ENCODE measurements at places on chromosomes 2 and 18.

GRCh38 chr18:71405169-71405809 lies 1116.4 kb downstream of the SOCS6 start:
- DNase-seq = no peak

DNA sequence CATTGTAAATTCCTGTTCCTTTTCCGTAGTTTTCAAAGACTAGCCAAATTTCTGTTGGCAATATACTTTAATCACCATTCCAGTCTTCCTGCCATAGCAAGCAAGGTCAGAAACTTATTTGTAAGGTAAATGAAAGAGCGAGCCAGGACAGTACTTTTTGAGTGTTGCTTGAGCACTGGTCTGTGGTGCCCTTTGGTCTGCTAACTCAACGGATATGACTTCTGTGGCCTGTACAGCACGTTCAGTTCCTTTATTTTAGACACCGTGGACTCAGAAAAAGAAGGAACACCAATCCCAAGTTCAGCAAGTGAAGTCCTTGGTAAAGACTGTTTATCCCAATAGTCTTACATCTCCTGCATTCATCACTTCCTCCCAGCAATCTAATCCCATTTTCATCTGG lies 166.3 kb downstream of the MYO1B start:
- DNase-seq = no peak

DNA sequence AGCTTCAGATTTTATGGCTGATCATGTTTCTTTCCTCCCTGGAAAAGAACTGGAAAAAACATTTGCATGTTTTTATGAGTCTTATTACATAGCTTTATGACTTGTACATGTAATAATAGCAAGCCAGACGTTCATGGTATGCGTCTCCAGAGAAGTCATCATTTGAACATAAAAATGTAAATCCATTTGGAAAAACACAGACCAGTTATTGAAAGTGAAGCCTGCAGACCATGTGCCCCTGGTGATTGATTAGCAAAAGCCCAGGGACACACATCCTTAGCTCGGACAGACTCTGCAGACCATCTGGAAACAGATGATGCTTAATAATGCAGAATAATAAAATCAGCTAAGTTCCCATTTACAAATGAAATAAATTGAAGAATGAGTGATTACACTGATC lies 283.1 kb downstream of the TDRD15 start:
- no peak for DNase-seq

DNA sequence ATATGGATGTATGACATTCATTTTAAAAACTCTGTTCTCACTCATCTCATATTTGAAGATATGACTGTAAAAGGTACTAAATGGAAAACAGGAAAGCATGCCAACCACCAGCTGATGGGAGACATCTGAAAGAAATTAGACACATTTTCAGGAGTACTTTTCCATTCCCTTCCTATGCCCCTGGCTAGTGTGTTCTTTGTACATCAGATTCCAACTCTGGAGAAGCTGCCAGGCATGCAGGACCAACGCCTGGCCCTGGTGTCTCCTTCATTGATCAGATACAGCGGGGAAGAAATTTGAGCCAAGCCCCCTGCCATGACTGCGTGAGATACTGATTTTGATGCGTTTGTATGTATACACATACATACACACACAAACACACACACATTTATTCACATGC lies 599.0 kb upstream of the SYT4 start:
- no peak for DNase-seq

GRCh38 chr2:239538357-239539052 lies 137.7 kb upstream of the HDAC4 start:
- no peak for DNase-seq

DNA sequence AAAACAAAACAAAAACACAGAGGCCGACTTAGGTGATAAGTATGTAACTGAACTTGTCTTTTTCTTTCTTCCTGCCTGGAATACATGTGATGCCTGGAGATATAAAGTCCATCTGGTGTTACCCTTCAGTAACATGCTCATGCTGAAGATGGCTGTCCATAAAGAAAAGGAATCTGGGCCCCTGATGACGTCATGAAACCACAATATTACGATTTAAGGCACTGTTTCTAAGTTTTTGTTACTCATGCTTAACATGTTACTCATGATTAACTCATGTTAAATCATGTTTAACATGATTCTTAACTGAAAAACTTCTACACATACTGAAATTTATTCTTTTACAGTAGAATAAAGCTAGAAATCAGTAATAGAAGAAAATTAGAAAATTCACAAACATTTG lies 49.0 kb downstream of the STRADB start:
- DNase-seq = no peak
